ENCODE measurements at places on chromosomes 4 and X.

- DNase-seq, result no peak
Measured at GRCh38 chrX:9606971-9607370, 142.1 kb downstream of the TBL1X start.

- no peak for DNase-seq
Measured at GRCh38 chr4:103032574-103032973, 13.1 kb upstream of the SLC9B1 start.

GRCh38 chrX:18895189-18895951, 88.5 kb downstream of the PHKA2 start:
- DNase-seq, result no peak

GRCh38 chrX:144637731-144638130, 609.6 kb upstream of the SPANXN1 start:
- no peak for DNase-seq

- no peak for DNase-seq
Measured at GRCh38 chr4:140668111-140668510, 88.1 kb downstream of the TBC1D9 start.

DNA sequence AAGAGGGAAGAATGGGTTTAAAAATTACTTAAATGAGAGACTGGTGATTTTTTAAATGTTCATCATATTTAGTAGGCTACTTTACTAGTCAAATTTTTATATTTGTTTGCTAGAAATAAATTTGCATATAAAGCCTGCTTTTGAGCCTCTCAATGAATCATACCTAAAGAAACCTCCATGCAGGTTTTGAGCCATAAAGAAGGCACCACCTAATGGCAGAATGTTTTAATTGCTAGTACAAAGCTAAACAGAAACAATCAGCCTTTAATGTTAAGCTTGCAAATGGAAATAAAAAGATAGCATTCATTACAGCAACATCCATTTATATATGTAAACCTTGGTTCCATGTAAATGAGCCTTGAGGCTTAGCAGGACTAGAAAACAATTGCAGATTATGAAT, 989.7 kb downstream of the CCSER1 start:
- no peak for DNase-seq

- no peak for DNase-seq
Measured at GRCh38 chr4:164959896-164960295, 17.6 kb downstream of the TRIM61 start.

DNA sequence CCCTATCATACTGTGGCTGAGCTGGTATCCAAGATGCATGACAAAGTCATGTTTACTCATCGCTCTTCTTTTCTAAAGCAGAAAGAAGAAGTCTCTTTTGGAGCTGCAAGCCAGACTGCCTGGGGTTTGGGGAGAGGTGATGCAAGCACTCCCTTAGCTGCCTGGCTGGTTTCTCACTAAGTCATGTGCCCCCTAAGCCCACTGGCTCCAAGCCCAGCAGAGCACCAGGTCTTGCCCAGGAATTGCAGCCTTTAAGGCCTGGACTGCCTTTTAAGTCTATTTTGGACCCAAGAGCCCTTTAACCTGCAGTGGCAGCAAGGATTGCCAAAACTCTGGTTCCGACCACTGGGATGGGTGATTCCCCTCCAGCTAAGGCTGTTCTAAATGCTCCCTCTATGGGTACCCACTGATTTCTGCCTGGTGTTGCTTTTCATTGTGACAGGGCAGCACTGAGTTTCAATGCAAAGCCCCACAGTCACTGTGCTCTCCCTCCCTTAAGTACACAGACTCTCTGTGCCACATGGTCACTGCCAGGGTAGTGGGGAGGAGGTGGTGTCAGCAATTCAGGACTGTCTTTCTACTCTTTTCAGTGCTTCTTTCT, 548.6 kb downstream of the TLL1 start:
- DNase-seq, result no peak

DNA sequence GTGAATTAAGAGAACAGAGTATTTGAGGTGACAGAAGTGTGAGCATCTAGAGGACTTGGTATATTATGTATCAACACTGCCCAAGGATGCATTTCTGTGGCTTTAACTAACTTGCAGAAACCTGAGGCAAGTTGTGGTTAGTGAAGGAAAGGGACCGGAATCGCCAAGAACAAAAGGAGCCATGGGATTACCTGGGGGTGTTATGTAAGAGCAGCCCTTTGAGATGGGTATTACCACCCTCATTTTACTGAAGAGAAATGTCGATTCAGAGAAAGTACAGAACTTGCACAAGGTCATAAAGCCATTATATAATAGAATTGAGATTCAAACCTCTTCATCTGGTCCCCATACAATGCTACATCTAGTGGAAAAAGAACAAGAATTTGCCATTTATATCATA, 14.3 kb downstream of the TENM3 start:
- no peak for DNase-seq

DNA sequence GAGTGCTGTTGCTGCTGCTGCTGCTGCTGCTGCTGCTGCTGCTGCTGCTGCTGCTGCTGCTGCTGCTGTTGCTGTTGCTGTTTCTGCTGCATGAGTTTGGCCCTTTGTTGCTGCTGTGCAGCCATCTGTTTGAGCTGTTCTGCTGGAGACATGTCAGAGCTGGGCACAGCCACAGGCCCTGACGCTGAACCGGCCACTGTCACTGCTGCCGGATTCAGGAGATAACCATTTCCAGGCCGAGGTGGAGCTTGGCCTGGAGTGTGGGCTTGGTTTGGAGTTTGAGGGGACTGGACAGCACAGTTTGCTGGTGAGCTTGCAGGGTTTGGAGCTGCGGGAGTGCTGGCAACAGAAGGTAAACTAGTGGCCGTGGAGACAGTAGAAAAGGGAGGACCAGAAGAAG, 224.3 kb downstream of the MGST2 start:
- no peak for DNase-seq

- DNase-seq, result no peak
Measured at GRCh38 chrX:38768079-38768478, 33.2 kb upstream of the MID1IP1 start.

- DNase-seq, result no peak
Measured at GRCh38 chr4:7299010-7299907, 106.9 kb downstream of the SORCS2 start.

DNA sequence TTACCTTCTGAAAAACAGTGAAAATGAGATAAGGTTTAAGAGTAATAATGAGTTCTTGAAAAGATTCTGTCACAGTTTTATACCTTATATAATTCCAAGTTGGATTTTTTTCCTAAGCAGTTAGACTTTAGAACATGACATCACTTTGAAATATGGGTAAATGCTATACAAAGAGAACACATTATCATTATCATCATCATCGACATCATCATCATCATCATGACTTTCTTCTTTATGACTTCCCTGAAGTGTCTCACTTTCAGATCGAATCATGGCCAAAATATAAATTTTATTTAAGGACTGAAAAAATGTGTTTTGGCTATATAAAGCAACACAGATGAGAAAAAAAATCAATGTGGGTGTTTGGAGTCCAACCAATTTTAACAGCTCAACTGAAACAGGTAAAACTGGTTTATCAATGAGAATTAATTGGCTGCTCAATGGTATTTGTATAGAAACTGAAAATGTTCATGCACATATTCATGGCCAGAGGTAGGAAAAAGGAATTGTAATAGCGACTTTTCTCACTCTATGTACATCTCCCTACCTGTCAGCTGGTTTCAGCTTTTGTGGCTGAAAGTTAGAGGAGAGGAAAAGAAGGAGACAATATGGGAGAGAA, 243.1 kb upstream of the GPC4 start:
- no peak for DNase-seq

GRCh38 chr4:77465271-77465670, 140.3 kb upstream of the CXCL13 start:
- DNase-seq, result no peak

GRCh38 chrX:112048707-112049106, 33.9 kb downstream of the TRPC5 start:
- no peak for DNase-seq

GRCh38 chr4:100348473-100348872, 158.2 kb upstream of the DDIT4L start:
- DNase-seq, result no peak

DNA sequence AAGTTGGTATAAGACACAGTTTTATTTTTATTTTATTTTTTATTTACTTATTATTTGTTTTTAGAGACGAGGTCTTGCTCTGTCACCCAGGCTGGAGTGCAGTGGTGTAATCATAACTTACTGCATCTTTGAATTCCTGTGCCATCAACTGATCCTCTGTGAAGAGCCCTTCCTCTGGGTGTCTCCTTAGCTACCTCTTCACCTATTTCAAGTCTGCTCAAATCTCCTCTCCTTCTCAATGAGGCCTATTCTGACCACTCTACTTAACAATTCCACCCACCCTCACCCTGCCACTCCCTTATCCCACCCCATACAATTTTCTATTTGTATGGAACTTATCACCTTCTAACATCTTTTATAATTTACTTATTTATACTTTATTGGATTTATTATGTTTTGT, 183.4 kb downstream of the PPP3CA start:
- no peak for DNase-seq

DNA sequence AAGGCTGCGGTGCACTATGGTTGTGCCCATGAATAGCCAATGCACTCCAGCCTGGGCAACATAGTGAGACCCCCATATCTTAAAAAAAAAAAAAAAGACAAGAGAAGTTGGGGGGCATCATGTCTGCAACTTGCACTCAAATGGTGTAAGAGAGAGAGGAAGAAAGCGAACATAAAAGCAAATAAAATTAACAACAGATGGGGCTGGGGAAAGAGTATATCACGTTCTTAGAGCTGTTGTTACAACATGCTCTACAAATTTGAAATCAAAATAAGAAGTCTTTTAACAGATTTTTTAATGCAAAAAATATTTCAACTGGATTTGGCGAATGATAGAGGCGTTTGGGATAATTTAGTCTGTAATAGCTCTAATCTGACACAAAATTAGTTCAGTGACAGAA, 144.9 kb downstream of the FNIP2 start:
- DNase-seq, result no peak

- no peak for DNase-seq
Measured at GRCh38 chr4:75432683-75433082, 81.5 kb downstream of the RCHY1 start.

GRCh38 chr4:141501931-141502330, 134.5 kb upstream of the IL15 start:
- DNase-seq, result no peak
